SK-N-MC (cell line): ENCODE measurements at places on chromosomes 1 and 21.

DNA sequence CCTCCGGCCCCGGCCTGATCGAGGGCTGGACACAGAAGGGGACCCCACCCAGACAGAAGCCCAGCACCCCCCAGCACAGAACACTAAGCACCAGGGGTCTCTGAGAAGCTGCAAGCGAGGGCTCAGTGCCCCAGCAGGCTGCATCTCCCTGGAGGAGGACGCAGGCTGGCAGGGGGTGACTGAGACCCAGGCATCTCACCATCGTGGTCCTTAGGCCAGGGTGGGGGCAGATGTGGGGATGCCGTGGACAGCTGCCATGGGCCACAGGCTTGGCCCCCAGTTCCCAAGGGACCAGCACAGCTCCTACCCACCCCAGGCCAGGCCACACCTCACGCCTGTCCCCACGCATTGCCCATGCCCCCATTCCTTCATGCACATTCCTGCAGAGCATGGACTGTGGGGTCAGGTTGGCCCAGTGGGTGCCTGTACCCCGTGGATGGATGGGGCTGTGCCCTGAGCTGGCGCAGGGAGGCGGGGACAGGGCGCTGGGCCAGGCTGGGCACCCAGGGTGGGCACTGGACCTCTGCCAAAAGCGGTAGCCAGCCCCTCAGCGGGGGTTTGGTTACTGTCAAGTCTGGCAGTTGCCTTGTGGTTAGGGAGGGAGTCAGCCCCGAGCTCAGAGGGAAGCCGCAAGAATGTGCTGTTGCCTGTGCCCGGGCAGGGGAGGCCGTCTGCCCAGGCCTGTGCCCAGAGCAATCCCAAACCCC, 61.5 kb downstream of the ARHGEF16 start:
- DNase-seq: no peak

DNA sequence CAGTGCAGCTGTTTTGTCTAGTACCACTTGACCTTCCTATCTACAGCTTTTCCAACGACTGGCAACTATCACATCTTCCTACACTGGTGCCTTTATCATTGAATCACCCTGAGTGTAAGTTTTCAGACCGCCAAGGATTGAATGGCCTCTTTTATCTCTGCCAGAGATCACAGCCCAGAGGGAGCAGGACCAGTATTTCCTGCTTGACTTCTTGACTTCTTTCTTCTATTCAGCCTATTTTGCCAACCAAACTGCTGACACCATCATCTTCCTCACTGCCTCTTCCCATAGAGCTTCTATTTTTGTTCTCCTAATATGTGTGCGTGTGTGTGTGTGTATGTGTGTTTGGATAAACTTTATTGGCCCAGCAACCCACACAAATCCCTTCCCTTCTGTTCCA, 53.8 kb downstream of the SERBP1 start:
- no peak for DNase-seq

GRCh38 chr1:66156144-66156543, 363.4 kb downstream of the PDE4B start:
- DNase-seq: no peak

DNA sequence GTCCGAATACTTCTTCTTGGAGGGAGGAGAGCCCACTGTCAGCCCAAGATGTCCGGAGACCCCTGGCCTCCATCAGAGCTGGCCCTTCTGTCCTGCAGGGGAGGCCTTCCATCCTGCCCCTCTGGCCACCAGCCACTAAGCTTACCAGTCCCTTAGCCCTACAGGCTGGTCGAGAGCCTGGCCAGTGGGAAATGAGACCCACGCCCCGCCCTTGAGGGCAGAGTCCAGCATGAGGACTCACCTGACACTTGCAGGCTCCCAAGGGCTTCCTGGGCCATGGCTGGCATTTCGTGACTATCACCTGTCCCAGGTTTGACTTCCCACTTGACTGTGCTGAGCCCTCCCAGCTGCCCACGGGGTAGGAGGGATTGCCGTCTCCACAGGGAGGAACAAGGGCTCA, 361.8 kb upstream of the VAMP3 start:
- no peak for DNase-seq

DNA sequence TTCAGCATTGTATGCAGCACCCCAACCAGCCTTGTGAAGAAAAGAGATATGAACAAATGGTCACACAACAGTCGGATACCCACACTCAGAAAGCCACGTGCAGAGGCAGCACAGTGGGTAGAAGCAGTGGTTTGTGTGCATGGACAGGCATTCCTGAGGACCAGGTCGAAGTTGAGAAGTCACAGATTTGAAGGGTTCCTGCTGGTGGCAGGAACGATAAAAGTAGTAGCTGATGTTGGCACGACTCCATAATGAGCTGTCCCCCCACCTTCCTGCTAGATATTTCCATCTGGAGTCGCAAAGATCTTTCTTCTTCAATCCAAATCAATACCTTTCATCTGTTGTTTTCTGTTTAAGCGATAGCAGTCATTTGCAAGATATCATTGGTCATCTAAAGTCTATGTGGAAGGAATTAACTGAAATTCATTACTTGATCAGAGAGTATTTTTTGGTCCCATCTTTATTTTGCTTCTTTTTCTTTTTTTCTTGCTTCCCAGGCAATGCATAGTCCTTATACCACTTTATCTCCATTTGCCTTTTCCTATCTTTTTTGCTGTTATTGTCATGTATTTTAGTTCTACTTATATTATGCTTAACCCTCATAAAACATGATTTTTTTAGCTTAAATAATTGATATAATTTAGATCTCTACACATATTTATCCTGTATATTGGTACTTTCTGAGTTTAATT, 176.4 kb downstream of the DHRS3 start:
- DNase-seq: no peak

DNA sequence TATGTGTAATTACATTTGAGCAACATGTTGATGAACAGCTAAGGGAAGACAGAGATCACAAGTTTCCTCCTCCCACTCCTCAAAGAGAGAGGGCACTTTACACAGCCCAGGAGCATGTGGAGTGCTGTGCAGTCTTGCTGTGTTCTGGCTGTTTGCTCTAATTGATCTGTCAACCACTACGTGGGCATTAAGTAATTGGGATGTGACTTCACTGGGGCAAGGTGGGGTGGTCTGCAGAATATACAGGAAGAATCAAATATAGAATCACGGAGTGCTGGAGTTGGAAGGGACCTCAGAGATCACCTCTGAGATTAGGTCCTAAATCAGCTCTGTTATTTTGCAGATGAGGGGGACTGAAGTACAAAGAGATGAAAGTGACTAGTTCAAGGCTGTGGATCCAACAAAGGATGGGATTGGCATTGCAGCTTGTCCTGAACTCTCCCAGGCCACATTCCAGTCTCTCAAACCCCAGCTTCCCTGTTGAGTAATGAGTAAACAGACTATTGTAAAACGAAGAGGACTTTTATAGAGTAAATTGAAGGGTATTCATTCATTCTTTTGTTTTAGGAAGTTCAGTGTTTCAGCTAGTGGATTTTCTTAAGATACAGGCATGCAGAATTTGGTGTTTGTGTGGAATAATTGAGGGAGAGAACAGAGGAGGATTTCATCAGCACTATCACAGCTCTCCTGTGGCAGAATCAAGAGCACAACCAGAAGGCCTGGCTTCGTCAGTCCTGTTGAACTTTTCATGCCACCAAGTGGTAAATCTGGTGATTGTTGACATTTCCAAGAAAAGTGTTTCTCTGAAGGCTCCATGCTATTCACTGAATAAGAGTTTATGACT, 22.4 kb downstream of the NOS1AP start:
- no peak for DNase-seq

DNA sequence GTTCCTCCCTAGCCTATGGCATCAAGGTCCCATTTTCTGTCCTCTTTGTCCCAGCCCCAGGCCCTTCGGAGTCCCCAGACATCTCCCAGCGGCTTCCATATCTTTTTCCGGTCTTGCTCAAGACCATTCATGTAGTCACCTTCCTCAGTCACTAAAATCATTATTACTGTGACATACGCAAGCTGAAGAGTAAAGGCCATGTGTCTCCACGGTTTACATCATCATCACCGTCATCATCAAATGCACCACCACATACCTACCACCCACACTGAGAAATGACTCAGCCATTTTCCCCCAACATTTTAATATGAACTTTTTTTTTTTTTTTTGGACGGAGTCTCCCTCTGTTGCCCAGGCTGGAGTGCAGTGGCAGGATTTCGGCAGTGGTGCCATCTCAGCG, 43.4 kb downstream of the FHAD1 start:
- no peak for DNase-seq
